ENCODE measurements at places on chromosomes 6 and 20.

- no peak overlapping the region for H3K27ac ChIP-seq
- H3K4me1 ChIP-seq = no peaks in the 10 kb centered on the region
- no peaks in the 10 kb centered on the region for H3K27me3 ChIP-seq
- H3K36me3 ChIP-seq = no peaks in the 10 kb centered on the region
- no peak for DNase-seq
These were observed 381.9 kb downstream of the THBS2 start for GRCh38 chr6:168871642-168872315.

DNA sequence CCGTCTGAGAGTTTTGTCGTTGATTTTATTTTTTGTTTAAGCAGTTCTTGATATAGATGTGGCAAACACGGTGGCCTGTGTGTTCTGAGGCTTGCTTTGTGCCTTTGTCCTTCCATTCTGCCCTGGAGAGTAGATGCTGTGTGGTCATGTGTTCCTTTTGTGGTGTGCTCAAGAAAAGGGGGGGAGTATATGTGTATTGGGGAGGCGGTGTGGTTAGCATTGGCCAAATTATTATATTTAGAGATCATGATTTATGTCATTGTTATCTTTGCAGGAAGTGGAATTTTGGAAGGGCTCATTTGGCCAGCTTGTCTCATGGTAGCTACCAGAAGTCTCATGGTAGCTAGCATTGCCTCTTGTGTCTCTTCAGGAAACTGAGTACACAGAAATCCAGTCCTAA lies 16.4 kb downstream of the RREB1 start:
- no peaks in the 10 kb centered on the region for H3K27me3 ChIP-seq
- DNase-seq = no peak
- peaks cover 9% of the 10 kb centered on the region for H3K36me3 ChIP-seq
- no peak overlapping the region for H3K4me3 ChIP-seq

DNA sequence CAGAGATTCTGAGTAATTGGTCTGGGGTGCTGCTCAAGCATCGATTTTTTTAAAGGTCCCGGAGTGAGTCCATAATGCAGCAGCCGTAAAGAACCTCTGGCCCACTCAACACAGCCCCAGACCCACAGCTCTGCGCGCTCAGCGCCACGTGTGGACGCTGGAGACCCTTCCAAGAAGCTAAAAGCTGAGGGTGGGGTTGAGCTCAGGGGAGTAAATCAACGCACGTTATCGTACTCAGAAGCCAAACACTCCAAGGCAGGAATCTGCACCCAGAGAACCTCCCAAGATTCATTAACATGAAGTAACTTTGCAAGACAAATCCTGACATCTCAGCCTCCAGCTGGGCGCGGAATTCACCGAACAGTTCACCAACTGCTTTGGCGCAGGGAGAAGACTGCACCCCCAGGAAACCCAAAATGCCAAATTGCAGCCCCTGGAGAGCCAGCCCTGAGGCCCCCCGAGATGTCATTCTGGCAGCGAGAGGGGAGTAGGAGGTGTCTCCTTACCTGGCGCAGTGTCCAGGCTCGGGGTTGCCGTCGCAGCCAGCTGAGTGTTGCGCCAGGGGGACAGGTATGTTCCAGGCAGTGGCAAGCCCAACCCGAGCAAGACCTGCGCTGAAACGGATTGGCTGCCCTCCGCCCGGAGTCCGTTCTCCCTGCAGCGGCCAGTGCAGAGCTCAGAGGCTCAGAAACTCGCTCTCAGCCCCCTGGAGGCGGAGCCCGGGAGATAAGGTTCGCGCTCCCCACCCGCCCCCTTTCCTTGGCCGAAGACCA lies at the start of gene COL21A1:
COL21A1 (minus strand) TSS at position 700 of the 773 bp plus-strand sequence. CDS start 64,962 bp downstream, outside the sequence.
- peak within 1 kb of the TSS; percentile 88 for H3K4me3 ChIP-seq
- DNase-seq = peak; percentile 95
- H3K27me3 ChIP-seq = no peaks in the 10 kb centered on the region
- H3K36me3 ChIP-seq = no peaks in the 10 kb centered on the region
- H3K27ac ChIP-seq = peak within 1 kb of the TSS; percentile 38

GRCh38 chr6:101582792-101583191 lies 189.3 kb downstream of the GRIK2 start:
- no peak overlapping the region for H3K4me3 ChIP-seq
- H3K27ac ChIP-seq = no peak overlapping the region
- H3K4me1 ChIP-seq = no peaks in the 10 kb centered on the region
- no peaks in the 10 kb centered on the region for H3K27me3 ChIP-seq

DNA sequence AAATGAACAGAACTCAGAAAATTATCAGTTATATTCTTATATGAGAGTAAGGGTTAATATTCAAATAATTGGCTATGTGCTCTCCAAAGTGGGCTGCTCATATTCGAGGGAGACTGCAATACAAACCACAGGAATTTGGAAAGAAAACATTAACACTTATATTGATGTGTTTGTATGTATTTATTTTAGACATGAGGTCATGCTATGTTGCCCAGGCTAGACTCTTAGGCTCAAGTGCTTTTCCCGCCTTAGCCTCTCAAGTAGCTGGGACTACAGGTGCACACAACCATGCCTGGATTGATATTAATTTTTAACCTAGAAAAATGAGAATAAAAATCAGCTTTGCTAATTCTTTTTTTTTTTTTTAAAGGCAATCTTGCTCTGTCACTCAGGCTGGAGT lies 35.0 kb downstream of the BTBD9 start:
- no peaks in the 10 kb centered on the region for H3K36me3 ChIP-seq
- H3K4me3 ChIP-seq = no peak overlapping the region
- H3K27me3 ChIP-seq = no peaks in the 10 kb centered on the region
- H3K27ac ChIP-seq = no peak overlapping the region
- no peak for DNase-seq
- H3K4me1 ChIP-seq = no peaks in the 10 kb centered on the region

DNA sequence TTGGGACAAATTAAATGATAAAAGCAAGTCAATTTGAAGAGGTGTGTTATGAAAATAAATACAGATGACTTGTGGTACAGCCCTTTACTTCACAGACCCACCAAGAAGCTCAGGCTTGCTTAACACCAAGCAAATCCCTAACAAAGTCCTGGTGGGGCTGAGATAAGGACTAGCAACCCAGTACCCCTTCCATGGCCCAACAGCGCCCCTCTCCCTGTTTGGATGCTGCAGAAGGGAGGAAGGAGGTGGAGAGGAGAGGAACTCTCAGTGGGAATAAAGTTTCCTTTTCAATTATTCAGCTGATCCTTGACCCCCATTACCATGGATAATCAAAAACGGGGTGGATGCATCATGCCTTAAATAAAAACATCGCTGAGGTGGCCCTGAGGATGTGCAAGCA lies 4.5 kb upstream of the ZNF831 start:
- no peaks in the 10 kb centered on the region for H3K4me1 ChIP-seq
- H3K27ac ChIP-seq = no peak overlapping the region
- no peaks in the 10 kb centered on the region for H3K36me3 ChIP-seq
- peak; percentile 61 for DNase-seq
- H3K27me3 ChIP-seq = no peaks in the 10 kb centered on the region
- H3K4me3 ChIP-seq = no peak overlapping the region

DNA sequence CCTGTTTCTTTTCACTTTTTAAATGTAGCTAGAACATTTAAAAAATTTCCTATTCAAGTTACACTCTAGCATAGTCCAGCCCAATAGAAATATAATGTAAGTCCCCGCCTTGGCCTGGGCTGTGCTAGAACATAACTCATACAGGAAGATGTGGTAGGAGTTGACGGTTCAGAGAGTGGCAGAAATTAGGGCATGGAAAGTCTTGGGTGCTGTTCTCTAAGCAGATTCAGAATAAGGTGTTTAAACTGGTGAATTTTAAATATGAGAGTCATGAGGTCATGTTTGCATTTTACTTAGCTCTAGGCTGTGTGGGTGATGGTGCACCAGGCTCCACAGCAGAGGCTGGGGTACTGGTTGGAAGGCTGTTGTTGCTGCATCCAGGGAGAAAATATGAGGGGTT lies 256.5 kb downstream of the FARS2 start:
- H3K27me3 ChIP-seq = no peaks in the 10 kb centered on the region
- no peak overlapping the region for H3K27ac ChIP-seq
- H3K36me3 ChIP-seq = no peaks in the 10 kb centered on the region
- H3K4me1 ChIP-seq = no peaks in the 10 kb centered on the region

- peaks cover 69% of the 10 kb centered on the region for H3K36me3 ChIP-seq
- no peak for DNase-seq
- no peak overlapping the region for H3K4me3 ChIP-seq
- no peaks in the 10 kb centered on the region for H3K4me1 ChIP-seq
- H3K27me3 ChIP-seq = no peaks in the 10 kb centered on the region
These were observed 9.6 kb downstream of the DYNLRB1 start for GRCh38 chr20:34525709-34526416.

GRCh38 chr20:55761100-55761499 lies 244.2 kb downstream of the CBLN4 start:
- no peaks in the 10 kb centered on the region for H3K4me1 ChIP-seq
- no peak for DNase-seq
- H3K36me3 ChIP-seq = peaks cover 26% of the 10 kb centered on the region

DNA sequence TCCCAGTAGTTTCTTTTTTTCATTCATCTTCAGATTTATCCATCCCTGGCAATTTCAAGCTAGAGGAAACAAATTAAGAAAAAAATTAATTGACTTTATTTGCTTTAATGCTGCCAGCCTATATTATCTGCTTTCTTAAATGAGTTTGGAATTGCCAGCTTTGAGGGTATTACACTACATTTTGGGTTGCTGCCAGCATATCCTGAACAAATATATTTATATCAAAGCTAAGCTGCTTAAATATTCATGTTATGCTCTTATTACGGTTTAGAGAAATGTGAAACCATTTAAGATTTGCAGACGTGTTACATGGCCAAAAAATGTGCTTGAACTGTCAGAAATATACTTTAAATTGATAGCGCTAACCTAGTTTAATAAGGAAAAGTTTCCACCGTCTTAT lies 59.7 kb downstream of the GRIK2 start:
- DNase-seq = no peak
- H3K4me1 ChIP-seq = no peaks in the 10 kb centered on the region
- no peaks in the 10 kb centered on the region for H3K36me3 ChIP-seq
- H3K27ac ChIP-seq = no peak overlapping the region
- no peak overlapping the region for H3K4me3 ChIP-seq
- no peaks in the 10 kb centered on the region for H3K27me3 ChIP-seq

GRCh38 chr20:15248618-15249395 lies 911.4 kb upstream of the FLRT3 start:
- no peaks in the 10 kb centered on the region for H3K27me3 ChIP-seq
- H3K4me3 ChIP-seq = no peak overlapping the region
- no peak overlapping the region for H3K27ac ChIP-seq
- H3K36me3 ChIP-seq = no peaks in the 10 kb centered on the region

DNA sequence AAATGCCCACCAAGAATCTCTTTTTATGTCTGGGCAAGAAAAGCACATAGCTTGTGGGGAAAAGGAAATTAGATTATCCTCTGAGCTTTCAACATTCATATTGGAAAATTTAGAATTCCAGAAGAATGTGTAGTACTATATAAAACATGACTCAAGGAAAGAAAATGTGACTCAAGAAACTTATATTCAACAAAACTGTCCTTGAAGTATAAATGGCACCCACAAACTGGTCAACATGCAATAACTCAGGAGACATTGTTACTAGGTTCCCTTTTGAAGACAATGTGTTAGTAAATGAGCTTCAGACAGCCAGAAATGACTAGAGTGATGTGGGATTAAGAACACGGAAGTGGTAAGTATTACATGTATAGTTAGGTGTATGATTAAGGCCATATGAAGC lies 26.1 kb upstream of the TINAG start:
- no peaks in the 10 kb centered on the region for H3K4me1 ChIP-seq
- H3K27ac ChIP-seq = no peak overlapping the region
- no peak overlapping the region for H3K4me3 ChIP-seq
- no peak for DNase-seq
- H3K27me3 ChIP-seq = no peaks in the 10 kb centered on the region

DNA sequence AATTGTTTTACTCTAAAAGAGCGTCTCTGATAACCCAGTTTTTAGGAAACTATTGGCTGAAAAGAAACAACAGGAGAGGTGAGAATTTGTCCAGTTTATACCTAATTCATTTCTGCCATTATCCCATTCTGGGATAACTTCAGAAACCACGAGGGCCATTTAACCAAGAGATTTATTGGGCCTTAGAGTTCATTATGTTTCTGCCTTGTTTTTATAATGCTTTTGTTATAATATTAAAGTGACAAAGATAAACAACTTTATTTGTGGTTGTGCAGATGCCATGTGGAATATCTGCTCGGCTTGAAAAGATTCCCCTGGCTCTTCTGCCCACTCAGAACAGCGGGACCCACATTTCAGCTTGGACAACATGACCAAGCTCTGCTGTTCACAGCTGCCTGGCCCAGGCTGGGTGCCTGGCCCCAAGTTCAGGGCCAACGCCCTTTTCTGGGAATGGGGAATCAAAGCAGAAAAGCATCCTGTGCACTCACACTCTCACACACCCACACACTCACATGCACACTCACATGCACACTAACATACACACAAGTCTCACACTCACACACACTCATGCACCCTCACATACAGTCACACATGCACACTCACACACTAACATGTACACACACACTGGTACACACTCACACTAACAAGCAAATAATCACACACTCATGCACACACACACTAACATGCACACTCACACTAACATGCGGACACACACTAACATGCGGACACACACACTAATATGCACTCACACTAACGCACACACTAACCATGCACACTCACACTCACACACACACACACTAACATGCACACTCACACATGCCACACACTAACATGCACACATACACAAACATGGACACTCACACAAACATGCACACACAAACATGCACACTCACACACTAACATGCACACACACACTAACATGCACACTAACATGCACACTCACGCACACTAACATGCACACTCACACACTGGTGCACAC lies 86.7 kb upstream of the NEDD9 start:
- H3K27ac ChIP-seq = no peak overlapping the region
- no peak overlapping the region for H3K4me3 ChIP-seq
- no peaks in the 10 kb centered on the region for H3K4me1 ChIP-seq
- DNase-seq = no peak
- H3K36me3 ChIP-seq = no peaks in the 10 kb centered on the region

- no peak overlapping the region for H3K27ac ChIP-seq
- DNase-seq = no peak
- no peaks in the 10 kb centered on the region for H3K36me3 ChIP-seq
- no peaks in the 10 kb centered on the region for H3K4me1 ChIP-seq
These were observed 383.8 kb upstream of the JAG1 start for GRCh38 chr20:11057624-11058023.

DNA sequence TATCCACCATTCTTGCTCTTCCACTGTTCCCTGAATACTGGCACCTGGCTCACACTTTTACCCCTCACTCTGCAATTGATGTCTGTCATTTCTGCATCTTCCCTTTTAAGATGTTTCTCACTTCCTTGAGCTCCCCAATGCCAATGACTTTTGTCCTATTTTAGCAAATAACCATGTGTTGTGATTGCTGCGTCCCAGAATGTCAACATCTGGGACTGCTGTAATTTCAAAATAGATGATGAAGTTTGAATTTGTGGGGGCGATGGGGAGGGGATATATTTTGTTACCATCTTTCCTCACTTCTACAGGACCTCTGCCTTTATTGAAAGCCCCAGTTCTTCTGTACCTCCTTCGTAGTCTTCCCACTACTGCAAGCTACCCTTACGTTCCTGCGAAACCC lies 40.0 kb upstream of the ADGRF5 start:
- no peaks in the 10 kb centered on the region for H3K36me3 ChIP-seq
- H3K4me3 ChIP-seq = no peak overlapping the region
- DNase-seq = no peak
- H3K27ac ChIP-seq = no peak overlapping the region
- no peaks in the 10 kb centered on the region for H3K27me3 ChIP-seq

- peak overlapping the region; percentile 55 for H3K4me3 ChIP-seq
- H3K4me1 ChIP-seq = 0 out of 2 replicates have a peak, but pooled peaks cover 2% of the 10 kb centered on the region
- no peaks in the 10 kb centered on the region for H3K36me3 ChIP-seq
- DNase-seq = no peak
- H3K27ac ChIP-seq = no peak overlapping the region
These were observed 28.5 kb upstream of the ADGRF4 start for GRCh38 chr6:47669684-47670513.

GRCh38 chr6:91678679-91679446 lies 1092.0 kb upstream of the MAP3K7 start:
- no peak for DNase-seq
- no peaks in the 10 kb centered on the region for H3K27me3 ChIP-seq
- H3K4me3 ChIP-seq = no peak overlapping the region
